Natural killer cell treated with Interleukin-12 subunit alpha and Interleukin-12 subunit beta and Interleukin-15 and Interleukin-18, amount 100 ng/mL, for 72 hours (primary cell): ENCODE measurements at places on chromosomes 6 and 20. TPM values are rescaled to one million over a fixed set of nuclear protein-coding genes. Genes with fewer than 3 reads are reported as not detected.

DNA sequence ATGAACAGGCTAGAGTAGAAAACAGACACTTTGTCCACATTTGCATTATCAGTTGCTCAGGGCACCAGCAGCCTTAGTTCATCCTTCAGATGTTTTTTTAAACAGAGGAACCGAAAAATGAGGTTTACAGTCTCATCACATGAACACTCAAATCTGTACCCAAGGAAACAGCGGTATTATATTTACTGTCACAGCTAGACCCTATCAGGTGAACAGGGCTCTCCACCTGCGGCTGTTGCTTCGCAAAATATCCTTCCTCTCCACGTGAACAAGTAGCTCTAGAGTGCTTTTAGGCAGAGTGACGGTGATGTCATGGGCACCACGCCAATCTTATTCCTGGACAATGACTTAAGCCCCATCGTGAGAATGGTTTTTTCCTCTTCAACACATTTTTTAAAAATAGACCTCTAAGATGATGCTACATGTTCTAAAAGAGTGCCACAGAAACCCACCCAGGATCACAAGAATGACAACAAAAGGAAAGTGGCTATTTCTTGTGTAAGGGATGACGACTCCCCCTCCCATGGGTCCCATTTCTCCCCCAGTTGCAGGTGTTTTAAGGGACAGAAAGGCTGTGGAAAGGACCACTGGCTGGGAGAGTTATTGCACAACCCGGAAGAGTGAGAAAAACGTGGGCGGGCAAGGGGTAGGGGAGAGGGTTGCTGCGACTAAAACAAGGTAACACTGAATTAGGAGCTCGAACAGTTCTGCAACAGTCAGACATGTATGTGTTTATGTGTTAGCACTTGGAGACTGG lies 77.7 kb downstream of the EFHC1 start:
- no peak for DNase-seq

DNA sequence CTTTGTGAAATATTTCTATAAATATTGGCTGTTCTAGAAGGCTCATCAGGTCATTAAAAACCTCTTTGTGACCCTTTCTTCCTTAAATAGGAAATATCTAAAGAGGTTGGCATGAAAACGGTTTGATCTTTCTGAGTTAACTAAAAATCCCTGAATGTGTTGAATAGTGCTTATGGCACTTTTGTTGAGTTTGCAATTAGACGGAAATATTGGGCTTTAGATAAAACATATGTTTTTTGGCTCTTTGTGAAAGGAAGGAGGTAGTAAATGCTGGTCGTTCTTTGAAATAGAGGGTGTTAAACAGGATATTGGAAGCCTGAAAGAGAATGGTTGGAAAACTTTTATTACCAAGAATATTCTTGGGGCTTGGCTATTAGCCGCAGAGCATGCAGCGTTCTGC lies 163.0 kb downstream of the ARID1B start:
- DNase-seq: no peak

GRCh38 chr6:14981960-14982359 lies 263.9 kb upstream of the JARID2 start:
- DNase-seq: no peak

GRCh38 chr6:104986625-104987024 lies 29.7 kb downstream of the LIN28B start:
- no peak for DNase-seq

GRCh38 chr6:115677198-115677597 lies 383.5 kb downstream of the FRK start:
- DNase-seq: no peak

DNA sequence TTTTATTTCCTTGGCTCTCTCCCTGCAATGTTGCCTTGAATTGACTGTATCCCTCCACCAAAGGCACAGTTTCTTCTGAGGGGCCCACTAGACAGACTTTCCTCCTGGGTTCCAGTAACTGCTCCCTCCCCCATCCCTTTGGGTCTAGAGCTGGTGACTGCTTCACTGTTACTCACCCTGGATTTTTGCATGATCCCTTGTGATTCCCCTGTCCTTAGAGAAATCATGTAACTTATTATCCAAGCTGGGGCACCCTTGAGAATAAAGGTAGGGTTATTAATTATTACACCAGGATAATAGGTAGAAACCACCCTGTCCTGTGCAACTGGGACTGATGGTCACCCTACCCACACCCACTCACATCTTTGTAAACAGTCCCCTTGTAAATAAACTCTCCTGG lies 67.5 kb upstream of the FYN start:
- DNase-seq: no peak

DNA sequence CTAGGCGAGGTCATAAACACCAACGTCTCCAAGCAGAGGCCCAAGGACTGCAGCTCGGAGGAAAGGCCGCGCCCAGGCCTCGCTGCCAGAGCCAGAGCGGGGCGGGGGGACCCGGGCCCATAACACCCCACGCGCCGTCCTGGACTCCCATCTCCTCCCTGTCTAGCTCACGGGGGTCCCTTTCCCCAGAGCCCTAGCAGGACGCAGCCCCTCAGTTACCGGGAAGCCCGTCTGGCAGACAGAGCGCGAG lies 44.9 kb downstream of the MDFI start:
- DNase-seq: no peak

- DNase-seq: no peak
These were observed 10.1 kb downstream of the CD164 start for GRCh38 chr6:109372130-109372529.

- DNase-seq: no peak
These were observed 11.4 kb downstream of the DDX27 start for GRCh38 chr20:49230561-49231133.

DNA sequence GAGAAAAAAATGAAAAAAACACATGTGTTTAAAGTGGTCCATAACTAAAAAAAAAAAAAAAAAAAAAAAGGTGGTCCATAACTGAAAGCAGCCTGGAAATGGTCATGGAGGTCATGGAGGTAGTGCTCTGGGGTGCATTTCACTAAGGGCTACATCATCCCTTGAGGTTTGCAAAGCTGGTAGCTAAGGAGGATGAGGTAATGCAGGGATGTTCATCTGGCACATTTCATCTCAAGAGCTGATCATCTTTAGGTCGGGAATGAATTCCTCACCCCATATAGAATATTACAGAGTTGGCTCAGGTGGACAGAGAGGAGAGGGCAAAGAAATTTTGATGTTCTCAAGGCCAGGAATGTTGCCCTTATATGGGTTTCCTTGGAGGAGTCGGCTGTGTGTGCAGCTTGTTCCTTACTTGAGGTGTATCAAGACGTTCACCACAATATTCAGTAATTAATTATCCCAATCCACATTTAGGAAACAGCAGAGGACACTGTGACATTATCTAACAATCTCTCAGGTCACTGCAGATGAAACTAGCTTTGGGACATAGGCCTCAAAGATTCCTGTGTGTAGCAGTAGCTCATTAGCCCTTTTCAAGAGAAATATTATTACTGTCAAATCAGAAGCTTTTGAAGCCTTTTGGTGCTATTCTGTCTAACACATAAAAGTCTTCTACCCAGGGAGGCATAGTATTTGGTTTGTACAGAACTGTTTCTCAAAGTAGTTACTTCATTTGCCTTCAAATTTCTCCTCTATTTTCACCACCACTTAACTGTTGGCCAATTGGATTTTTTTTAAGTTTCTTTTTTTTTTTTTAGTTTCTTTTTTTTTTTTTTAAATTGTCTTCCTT lies 46.8 kb downstream of the CYP24A1 start:
- DNase-seq: no peak

LYRM2 gene
- 25.4 TPM for total RNA-seq

WFDC2 gene
- total RNA-seq: not detected

PRPH2 gene
- total RNA-seq: 0.10 TPM

RGS17 gene
- total RNA-seq: 0.45 TPM

PTK7 gene
- total RNA-seq: 1.2 TPM
